ENCODE measurements at places on chromosomes 5 and 9. TPM values are rescaled to one million over a fixed set of nuclear protein-coding genes. Genes with fewer than 3 reads are reported as not detected.

CARD9 gene
- polyA plus RNA-seq, result 3.3 TPM

NME5 gene
- 24.4 TPM for polyA plus RNA-seq

MOB3B gene
- 20.2 TPM for polyA plus RNA-seq

PCDHGA6 gene
- polyA plus RNA-seq, result 18.4 TPM

DNA sequence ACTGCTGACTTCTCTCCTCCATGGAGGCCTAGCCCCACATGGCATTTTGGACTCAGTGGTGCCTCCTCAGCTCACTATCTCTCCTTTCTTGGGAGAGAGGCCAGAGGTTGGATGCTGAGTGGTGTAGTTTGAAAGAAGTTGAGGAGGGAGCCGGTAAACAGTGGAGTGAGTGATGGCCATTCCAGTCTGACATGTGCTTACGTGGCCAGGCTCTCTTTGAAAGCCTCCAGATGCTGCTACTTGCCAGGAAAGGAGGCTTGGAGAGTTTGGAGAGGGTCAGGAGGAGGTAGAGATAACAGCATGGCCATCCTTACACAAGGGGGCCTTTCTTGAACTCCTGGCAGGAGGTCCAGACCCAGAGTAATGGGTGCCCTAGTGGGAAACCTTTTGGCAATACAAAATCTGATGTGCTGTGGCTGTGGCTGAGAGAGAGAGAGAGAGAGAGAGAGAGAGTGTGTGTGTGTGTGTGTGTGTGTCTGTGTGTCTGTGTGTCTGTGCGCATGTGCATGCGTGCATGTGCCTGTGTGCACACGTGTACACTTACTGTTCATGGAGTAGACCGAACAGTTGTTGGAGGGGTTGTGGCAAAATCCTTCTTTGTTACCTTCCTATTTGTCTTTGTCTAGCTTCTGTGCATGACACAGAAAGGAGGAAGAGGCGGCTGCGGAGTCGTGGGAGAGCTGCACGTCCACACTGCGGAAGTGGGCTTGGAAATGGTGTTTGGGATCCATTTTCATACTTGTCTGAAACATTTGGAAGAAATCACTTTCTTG, 37.8 kb downstream of the RALGPS1 start:
- no peak for DNase-seq

DNA sequence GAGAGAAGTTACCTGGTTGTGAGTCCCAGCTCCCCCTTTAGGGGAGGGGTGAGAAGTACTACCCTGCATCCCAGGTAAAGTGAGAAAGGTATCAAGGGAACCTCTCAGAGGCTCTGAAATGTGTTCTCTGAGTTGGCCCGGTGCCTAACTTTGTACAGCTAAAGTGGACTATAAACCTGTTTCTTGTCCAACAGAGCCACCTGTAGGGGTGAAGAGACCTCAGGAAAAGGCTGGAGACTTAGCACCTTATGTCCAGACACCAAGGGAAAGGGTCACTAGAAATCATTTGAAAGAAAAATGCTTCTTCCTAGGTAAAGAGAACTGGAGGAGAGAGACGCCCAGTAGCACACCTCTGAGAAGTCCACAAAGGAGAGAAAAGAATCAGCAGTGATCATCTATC, 108.3 kb upstream of the KIF2A start:
- no peak for DNase-seq

- no peak for DNase-seq
Observed at GRCh38 chr5:73096239-73096575, 24.2 kb upstream of the TMEM171 start.

GRCh38 chr9:36037549-36038122, 923 bp downstream of the RECK start:
- peak; percentile 70 for DNase-seq

GRCh38 chr5:109180668-109181067, 229.1 kb downstream of the PJA2 start:
- no peak for DNase-seq

DNA sequence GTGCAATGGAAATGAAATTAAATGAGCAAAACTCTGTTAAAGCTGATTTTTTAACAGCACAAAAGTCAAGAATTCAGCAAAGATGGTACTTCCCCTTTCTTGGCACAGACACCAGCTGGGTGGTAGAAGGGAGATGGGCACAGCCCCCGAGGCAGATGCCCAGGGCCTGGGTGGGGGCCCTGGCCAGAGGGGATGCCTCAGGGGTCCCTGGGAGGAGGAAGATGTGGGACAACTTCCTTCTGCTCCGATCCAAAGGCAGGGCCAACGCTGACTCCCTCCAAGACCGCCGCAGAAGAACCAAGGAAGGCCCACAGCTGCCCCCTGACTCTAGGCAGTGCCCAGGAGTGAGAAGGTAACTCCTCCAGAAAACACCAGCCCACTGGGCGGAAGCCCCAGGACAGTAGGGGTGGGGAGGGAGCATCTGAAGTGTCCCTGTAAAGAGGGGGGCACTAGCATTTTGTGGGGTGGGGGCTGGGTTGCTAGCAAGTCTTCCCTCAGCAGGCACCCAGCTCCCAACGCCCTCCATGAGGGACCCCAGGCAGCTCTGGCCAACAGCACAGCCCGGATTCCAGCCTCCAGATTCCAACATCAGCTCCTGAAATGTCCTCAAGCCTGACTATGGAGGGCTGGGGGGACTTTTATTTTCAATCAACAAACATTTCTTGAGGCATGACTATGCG, 4.9 kb downstream of the NACC2 start:
- no peak for DNase-seq

GRCh38 chr5:98763001-98763630, 10.3 kb upstream of the RGMB start:
- no peak for DNase-seq

DNA sequence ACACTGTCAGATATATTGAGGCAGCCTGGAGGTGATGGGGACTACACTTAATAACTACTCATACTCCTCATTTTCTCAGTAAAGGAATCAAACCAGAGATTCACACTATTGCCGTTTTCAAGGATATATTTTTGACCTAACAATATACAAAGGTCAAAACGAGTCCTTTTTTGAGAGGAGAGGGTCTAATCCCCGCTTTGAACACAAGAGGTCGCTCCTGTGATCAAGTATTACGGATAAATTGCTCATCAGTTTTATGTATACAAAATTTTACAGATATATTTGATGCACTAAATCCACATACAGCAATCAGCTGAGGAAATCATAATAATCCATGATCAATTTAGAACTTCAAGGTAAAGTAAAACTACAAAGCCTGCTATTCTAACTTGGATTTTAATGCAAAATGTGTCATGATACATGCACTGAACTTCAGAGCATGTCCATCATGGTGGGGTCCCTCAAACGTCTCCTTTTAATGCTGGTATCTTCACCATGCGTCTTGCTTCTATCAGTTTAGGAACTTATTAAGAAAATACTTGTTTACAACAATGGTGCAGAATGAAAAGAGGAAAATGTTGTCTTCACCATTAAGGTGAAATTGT, 2.5 kb upstream of the ISL1 start:
- no peak for DNase-seq

- no peak for DNase-seq
Observed at GRCh38 chr5:73139485-73139884, 19.1 kb downstream of the TMEM171 start.

DNA sequence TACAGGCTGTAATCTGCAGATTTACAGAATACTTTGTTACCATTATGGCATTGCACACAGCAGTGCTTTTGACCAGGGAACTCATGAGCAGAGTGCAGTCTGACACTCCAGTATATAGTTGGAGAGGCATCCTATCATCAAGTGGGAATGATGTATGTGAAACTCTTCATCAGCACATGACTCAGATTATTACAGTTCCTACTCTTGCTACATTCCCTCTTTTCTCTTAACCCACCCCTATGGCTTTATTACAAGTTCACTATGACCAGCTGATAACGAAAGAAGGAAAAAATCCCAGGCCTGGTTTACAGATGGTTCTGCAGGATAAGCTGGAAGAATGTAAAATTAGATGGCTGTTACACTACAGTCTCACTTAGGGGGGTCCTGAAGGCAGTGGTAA, 385.9 kb downstream of the RASEF start:
- DNase-seq, result no peak

- DNase-seq, result no peak
Observed at GRCh38 chr5:122699201-122699600, 75.7 kb upstream of the SNX2 start.

Measured in spinal cord (tissue), 10 donors.